IMR-90 (cell line): ENCODE measurements at places on chromosomes 2 and 18. TPM values are rescaled to one million over a fixed set of nuclear protein-coding genes. Genes with fewer than 3 reads are reported as not detected.

GRCh38 chr2:78093436-78093835 is 571.3 kb upstream of the LRRTM4 start:
- H3K27ac ChIP-seq: no peak overlapping the region
- no peak overlapping the region for H3K4me3 ChIP-seq
- H3K27me3 ChIP-seq: no peaks in the 10 kb centered on the region
- no peak for DNase-seq
- no peaks in the 10 kb centered on the region for H3K4me1 ChIP-seq

- H3K4me3 ChIP-seq: no peak overlapping the region
- H3K27ac ChIP-seq: no peak overlapping the region
- H3K27me3 ChIP-seq: no peaks in the 10 kb centered on the region
- peak; percentile 21 for DNase-seq
- no peaks in the 10 kb centered on the region; the same call in 1 of the 2 replicates for H3K4me1 ChIP-seq
These were observed 125.9 kb downstream of the BCL2L11 start for GRCh38 chr2:111246620-111247061.

GRCh38 chr18:23442958-23443357 is 10.1 kb upstream of the RIOK3 start:
- H3K27me3 ChIP-seq: peaks cover 7% of the 10 kb centered on the region; the same call in 1 of the 2 replicates
- DNase-seq: no peak
- no peaks in the 10 kb centered on the region for H3K4me1 ChIP-seq
- H3K27ac ChIP-seq: no peak overlapping the region
- no peaks in the 10 kb centered on the region for H3K36me3 ChIP-seq
- H3K4me3 ChIP-seq: no peak overlapping the region

- H3K27ac ChIP-seq: no peak overlapping the region
- H3K4me1 ChIP-seq: peaks cover 4% of the 10 kb centered on the region; the same call in 1 of the 2 replicates
- H3K4me3 ChIP-seq: no peak overlapping the region
- no peaks in the 10 kb centered on the region for H3K36me3 ChIP-seq
- H3K27me3 ChIP-seq: peaks cover 16% of the 10 kb centered on the region
These were observed 294.3 kb downstream of the SRBD1 start for GRCh38 chr2:45316576-45317338.

GRCh38 chr2:42722320-42723190 is 41.4 kb downstream of the OXER1 start:
- no peaks in the 10 kb centered on the region for H3K27me3 ChIP-seq
- no peaks in the 10 kb centered on the region for H3K36me3 ChIP-seq
- no peak overlapping the region for H3K27ac ChIP-seq
- H3K4me1 ChIP-seq: 0 out of 2 replicates have a peak, but pooled peaks cover 2% of the 10 kb centered on the region
- DNase-seq: peak; percentile 89

DNA sequence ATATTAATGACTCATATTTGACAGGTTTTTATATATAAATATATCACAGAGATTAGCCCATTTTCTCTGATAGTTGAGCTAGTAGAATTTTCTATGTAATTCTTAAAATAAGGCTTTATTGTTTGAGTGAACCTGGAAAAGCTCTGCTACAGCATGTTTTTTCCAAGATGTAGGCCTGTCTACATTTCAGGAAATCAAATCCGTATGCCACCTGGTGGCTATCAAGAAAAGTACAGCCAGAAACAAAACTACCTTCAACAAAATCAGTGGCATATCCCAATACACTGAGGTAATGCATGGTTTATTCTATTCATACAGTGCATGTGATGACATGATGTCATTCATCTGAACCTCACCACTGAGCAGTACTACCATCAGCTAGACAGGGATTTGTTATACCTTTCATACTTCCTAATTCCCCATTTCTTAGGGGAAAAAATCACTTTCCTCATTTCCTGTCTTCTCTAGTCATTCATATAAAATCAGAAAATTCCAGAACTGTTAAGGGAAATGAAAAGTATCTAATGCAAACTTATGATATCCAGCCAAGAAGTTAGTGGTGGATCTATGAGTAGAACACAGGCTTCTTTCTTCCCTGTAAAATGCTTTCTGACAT is 310.4 kb upstream of the SYT4 start:
- no peak overlapping the region for H3K27ac ChIP-seq
- no peak overlapping the region for H3K4me3 ChIP-seq
- H3K4me1 ChIP-seq: no peaks in the 10 kb centered on the region
- no peaks in the 10 kb centered on the region for H3K36me3 ChIP-seq

- DNase-seq: peak; percentile 52
- no peaks in the 10 kb centered on the region for H3K36me3 ChIP-seq
- no peak overlapping the region for H3K27ac ChIP-seq
- peaks cover 16% of the 10 kb centered on the region for H3K27me3 ChIP-seq
These were observed 295.4 kb downstream of the CELF4 start for GRCh38 chr18:37270038-37270665.

The GPR39 gene
- 7.2 and 9.0 TPM in 2 replicates for total RNA-seq

The SUPT7L gene
- 16.7 and 23.1 TPM in 2 replicates for total RNA-seq

The CNDP2 gene
- 52.0 and 52.2 TPM in 2 replicates for total RNA-seq

The REEP1 gene
- under 0.01 TPM in 2 replicates for total RNA-seq
